Substantia nigra (tissue), 51 donors: ENCODE measurements at places on chromosomes 3 and 15.

- DNase-seq = no peak
Observed at GRCh38 chr3:30654269-30654668, 47.9 kb downstream of the TGFBR2 start.

DNA sequence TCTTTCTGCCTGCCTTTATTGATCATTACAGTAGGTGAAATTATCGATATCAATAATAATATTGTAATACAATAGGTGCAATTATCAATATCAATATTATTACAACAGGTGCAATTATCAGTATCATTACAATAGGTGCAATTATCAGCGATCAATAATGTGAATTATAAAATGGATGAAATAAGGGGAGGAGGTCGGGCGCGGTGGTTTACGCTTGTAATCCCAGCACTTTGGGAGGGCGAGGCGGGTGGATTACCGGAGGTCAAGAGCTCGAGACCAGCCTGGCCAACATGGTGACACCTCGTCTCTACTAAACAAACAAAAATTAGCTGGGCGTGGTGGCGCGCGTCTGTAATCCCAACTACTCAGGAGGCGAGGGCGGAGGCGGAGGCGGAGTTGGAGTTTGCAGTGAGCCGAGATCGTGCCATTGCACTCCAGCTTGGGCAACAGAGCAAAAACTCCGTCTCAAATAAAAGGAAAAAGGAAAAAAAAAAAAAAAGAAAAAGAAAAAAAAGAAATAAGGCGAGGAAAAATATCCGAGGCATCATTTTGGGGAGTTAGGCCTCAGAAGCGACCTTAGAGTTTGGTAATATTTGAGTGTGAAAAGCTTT, 611 bp upstream of the BNIP2 start:
- peak; percentile 66 for DNase-seq

DNA sequence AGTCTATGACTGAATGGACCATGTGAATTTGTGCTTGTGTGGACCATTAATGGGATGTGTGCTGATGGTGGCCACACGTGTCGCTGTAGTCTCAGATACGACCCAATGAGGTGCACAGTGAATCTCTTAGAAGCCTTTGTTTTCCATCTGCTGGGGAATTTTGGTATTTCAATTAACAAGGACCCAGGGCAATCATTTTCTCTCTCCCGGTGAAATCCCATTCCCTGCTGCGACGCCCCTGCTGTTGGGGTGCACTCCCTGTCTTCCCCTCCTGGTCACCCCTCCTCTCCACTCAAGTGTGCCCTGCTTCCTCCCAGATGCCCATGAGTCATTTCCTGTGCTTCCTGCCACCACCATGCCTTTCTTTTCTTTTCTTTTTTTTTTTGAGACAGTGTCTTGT, 32.7 kb downstream of the EBLN2 start:
- no peak for DNase-seq

DNA sequence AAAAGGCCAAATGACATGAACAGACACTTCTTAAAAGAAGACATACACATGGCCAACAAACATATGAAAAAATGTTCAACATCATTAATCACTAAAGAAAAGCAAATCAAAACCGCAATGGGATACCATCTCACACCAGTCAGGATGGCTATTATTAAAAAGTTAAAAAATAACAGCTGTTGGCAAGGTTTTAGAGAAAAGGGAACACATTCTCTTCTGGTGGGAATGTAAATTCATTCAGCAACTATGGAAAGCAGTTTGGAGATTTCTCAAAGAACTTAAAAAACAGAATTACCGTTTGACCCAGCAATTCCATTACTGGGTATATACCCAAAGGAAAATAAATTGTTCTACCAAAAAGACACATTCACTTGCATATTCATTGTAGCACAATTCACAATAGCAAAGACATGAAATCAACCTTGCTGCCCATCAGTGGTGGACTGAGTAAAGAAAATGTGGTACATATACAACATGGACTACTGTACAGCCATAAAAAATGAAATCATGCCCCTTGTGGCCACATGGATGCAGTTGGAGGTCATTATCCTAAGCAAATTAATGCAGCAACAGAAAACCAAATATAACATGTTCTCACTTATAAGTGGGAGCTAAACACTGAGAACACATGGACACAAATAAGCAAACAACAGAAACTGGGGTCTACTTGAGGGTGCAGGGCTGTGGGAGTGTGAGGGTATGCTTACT, 190.7 kb upstream of the MCTP2 start:
- DNase-seq = no peak

GRCh38 chr3:108071368-108071767, 19.5 kb downstream of the CD47 start:
- no peak for DNase-seq

DNA sequence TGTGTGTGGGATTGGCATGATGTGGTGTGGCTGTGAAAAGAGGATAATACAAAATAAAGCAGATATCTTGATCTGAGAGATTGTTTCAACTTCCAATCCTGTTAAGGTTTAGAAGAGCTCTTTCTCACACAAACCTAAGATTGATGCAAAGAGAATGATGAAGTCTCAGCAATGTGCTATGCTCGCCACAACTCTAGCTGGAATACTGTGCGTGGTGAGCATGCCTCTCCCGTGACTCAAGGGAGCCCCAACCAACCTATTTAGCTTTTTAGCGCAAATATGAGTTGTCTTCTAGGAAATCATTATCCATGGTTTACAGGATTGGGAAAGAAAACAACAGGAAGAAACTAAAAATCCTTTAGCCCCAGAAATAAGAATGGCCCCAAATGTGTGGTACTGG, 28.5 kb downstream of the BTLA start:
- DNase-seq = no peak

DNA sequence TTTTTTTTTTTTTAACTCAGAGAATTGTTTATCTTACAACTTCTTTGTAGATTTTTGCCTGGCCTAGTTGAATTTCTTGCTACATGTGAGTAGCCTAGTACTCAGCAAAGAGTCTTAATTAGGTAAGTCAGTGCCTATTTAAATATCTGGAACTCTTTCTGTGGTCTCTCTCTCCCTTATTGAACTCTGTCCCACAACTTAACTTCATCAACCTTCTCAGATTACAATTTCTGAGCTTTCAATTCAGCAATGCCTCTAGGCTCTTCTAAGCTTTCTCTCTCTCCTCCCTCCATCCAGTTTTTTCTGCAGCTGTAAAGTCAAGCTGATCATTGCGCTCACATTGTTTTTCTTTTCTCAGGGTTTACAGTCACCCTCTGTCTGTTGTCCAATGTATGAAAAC, 517.6 kb upstream of the ROBO1 start:
- DNase-seq = no peak

- no peak for DNase-seq
Observed at GRCh38 chr3:113156816-113157333, 54.5 kb upstream of the BOC start.

- DNase-seq = no peak
Observed at GRCh38 chr3:55014906-55015305, 87.0 kb upstream of the LRTM1 start.

GRCh38 chr3:177554895-177555759, 357.8 kb upstream of the TBL1XR1 start:
- no peak for DNase-seq

DNA sequence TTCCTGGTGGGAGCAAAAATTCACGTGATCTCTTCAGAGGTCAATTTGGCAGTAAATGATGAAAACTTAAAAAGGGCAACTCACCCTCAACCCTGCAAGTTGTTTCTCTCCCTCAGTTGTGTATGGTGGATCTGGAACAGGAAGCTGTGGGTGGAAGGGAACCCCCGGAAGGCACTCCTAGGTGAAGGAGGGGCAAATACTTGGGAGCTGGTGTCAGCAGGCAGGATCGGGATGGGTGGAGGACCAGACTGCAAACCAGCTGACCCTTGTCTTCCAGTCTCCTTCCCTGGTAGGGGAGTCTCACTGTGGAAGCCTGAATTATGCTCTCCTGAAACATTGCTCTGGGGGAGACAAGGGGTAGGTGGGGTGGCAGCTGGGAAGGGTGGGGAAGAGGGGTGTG, 33.5 kb downstream of the PRR23E start:
- no peak for DNase-seq

DNA sequence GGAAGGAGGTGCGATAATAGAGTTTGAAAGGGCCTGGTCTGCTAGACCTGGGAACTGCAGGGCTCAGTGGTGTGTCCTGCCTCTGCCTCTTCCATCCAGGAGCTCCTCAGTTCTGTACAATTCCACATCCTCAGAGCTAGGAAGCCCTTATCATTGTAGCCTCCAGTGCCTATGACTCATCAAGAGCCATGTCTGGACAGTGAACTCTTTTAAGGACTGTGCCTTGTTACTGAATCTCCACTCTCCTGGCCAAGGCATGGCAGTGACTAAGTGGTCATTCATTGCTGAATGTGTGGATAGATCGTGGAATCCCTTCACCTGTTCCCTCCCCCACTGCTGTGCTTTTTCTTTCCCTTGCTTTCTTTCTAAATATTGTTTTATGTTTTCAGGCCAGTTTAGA, 2.9 kb downstream of the TIMP4 start:
- DNase-seq = no peak

DNA sequence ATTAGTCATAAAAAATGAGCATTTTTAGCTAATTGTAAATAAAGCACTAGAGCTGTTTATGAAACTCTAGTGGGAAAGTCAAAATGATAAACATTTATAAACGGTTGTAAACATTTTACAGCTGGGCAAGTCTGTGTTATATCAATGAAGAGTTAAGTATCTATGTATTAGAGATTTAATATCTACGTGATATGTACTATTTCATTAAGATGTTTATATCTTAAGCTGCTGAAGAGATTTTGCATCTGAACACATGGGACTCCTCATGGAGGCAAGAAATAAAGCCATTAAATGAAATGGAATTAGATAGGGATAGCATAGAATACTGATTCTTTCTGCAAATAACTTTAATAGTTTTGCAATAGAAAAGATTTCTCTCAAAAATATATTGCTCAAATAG, 23.0 kb upstream of the CAPN7 start:
- DNase-seq = no peak

- no peak for DNase-seq
Observed at GRCh38 chr15:38479266-38479665, 25.3 kb downstream of the FAM98B start.

- no peak for DNase-seq
Observed at GRCh38 chr15:52348056-52348745, 52.6 kb upstream of the MYO5C start.

DNA sequence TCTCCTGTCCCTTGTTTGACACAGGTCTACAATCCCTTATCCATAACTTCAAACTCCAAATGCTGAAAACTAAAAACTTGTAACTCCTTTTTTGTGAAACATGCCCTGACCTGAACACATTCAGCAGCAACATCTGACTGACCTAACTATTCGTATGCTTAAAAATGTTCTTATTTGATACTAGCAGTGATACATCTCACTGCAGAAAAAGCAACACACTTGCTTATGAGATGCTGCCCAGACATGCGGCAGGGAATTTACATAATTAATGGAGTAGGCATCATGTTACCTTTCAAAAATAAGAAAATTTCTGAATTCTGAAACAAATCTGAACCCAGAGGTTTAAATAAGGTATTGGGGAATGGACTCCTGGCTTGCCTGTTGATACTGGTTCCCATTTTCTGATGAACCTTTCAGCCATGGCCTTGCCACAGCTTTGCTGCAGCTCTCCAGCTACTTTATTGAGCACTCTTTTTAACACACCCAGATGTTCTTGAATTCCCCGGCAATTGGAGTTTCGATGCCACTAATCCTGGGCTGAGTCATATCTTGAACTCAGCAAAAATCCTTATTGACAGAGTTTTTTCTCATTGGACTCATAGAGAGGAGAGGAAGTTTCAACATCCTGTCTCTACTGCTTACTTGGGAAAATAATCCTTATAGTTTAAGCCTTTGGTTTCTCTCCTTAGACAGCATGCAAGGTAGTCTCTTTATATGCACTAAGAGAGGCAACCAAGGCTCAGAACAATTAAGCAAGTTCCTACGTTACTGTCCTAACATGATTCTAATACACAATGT, 296.6 kb upstream of the LMCD1 start:
- no peak for DNase-seq

DNA sequence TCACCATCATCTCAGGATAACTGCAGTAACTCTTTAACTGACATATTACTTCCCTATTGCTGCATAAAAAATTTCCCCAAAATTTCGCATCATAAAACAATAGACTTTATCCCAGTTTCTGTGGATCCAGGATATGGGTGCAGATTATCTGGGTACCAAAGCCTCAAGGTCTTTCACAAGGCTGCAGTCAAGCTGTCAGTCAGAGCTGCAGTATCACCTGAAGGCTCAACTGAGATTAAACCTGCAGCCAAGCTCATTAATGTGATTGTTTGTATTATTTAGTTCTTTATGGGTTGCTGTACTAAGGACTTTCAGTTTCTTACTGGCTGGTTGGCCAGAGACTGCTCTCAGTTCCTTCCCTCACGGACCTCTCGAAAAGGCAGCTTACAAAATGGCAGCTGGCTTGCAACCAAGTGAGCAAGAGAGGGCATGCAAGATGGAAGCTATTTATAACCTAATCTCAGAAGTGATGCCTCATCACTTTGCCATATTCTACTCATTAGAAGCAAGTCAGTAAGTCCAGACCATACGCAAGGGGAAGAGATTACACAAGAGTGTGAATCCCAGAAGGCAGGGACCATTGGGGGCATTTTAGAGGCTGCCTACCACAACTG, 54.9 kb downstream of the DCUN1D1 start:
- DNase-seq = no peak

DNA sequence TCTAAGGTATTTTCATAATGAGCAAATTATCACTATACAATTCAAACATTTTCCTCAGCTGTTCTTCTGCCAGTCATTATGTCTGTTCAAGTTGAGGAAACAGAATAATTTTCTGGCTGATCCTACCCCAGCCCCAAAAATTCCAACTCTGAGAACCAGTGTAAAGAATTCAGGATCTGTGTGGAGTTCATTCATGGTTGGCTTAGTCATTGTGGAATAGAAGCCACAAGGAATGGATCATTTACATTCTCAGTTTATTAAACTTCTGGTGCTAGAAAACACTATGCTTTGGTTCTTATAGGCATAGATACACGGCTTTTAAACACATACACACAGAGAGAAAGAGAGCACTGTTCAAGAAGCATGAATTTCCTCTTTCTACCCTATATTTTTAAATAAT, 134.6 kb downstream of the CMSS1 start:
- DNase-seq = no peak

GRCh38 chr3:126155280-126155640, 25.1 kb downstream of the ALDH1L1 start:
- DNase-seq = no peak

GRCh38 chr15:80856809-80857377, 77.7 kb downstream of the CEMIP start:
- DNase-seq = no peak

DNA sequence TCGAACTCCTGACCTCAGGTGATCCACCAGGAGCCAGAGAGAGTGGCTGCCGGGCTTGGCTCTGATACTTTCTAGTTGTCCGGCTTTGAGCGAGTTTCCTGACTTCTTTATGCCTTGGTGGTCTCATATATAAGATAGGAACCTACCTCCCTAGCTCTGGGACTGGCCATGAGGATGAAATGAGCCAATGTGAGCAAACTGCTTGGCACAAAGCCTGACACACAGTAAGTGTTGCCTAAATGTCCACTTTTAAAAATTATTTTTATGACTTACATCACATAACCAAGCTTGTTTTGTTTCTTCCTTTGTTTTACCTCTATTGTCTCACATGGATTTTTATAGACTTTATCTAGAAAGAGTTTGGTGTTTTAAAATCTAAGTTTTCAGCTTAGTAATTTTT, 42.1 kb upstream of the CCDC174 start:
- no peak for DNase-seq
